ENCODE measurements at places on chromosomes 4 and X.
A peak's percentile ranks its signal among the peaks of the same experiment; 100 is the strongest.

GRCh38 chr4:68390205-68390935 lies 40.5 kb upstream of the YTHDC1 start:
- DNase-seq, result no peak

- no peak for DNase-seq
Observed at GRCh38 chr4:187777954-187778353, 217.6 kb upstream of the ZFP42 start.

DNA sequence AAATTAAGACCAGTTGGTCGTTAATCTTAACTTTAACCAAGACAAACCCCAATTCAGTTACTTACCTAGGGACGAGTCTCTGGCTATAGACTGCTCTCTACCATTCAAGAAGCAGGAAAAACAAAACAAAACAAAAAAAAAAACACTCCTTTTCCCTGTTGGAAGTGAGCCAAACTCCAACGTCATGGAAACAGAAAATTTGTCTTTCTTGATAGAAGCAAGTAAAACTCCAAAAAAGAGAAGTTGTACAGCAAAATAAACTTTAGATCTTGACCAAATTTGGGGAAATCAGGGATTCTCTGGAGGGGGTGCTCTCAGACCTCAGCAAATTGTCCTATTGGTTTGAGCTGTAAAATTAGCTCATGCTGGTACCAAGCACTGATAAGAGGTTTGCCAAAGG lies 3.7 kb downstream of the CNGA1 start:
- DNase-seq, result no peak

DNA sequence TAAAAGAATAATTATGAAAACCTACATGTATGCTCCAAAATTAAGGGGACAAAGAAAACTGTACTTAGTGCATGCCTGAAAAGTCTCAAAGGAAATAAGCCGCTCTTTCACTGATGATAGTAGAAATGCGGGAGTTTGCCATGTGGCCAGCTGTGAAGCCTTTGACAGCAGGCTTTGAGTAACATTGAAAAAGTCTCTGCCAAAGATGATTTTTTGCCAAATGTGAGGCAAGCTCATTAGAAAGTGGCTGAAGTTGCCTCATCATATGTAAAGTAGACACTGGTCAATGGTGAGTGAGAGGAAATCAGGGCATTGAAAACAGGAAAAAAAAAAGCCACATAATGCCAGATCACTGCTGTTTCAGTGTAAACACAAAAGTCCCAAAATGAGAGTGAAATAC lies 2360.1 kb downstream of the PCDH7 start:
- no peak for DNase-seq

GRCh38 chr4:145786261-145786660 lies 106.3 kb downstream of the C4orf51 start:
- DNase-seq, result no peak

- DNase-seq, result no peak
Observed at GRCh38 chr4:177528620-177529019, 86.4 kb upstream of the AGA start.

GRCh38 chrX:132855780-132856341 lies 102.6 kb downstream of the HS6ST2 start:
- DNase-seq, result no peak

DNA sequence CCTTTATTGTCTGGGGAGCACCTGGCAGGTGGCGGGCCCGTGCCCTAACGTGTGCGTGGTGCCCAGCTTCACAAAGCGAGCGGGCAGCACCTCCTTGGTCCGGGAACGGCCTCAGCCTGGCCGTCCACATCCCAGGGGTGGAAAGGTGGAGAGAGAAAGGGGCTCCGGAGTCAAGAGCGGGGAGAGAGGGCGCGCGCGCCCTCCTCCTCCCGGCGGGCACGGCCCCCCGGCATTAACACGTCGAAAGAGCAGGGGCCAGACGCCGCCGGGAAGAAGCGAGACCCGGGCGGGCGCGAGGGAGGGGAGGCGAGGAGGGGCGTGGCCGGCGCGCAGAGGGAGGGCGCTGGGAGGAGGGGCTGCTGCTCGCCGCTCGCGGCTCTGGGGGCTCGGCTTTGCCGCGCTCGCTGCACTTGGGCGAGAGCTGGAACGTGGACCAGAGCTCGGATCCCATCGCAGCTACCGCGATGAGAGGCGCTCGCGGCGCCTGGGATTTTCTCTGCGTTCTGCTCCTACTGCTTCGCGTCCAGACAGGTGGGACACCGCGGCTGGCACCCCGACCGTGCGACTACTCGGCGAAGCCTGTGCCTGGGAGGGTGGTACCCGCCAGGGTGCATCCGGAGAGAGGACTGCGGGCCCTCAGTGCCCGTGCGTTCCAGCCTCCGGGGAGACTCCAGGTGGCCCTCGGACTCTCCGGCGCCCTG lies at the start of gene KIT:
KIT (plus strand) TSS at position 407 of the 701 bp plus-strand sequence; CDS start at position 465, 58 bp downstream.
- DNase-seq, result peak; percentile 8

DNA sequence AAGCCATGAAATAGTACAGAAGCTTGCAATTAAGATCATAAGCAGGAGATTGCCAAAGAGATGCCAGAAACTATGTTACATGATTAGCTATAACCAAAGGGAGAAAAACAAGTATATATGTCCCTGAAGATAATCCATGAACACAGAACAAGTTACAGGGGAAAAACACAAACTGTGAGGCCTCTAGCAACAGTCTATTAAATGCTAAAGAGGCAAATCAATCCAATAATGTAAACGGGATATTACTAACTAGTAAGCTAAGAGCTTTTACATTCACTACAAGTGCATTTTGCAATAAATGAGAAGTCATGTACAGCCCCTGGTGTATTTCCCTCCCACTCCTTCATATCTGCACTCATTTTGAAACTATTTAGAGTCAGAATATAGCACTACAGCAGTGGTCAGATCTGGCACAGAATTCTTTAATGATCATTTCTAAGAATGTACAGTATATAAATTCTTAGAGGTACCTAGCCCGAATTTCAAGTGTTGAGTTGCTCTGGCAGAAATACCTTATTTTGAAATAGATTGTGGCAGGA lies 449.8 kb upstream of the SMIM31 start:
- no peak for DNase-seq

GRCh38 chr4:43776371-43776770 lies 672.2 kb downstream of the KCTD8 start:
- no peak for DNase-seq

DNA sequence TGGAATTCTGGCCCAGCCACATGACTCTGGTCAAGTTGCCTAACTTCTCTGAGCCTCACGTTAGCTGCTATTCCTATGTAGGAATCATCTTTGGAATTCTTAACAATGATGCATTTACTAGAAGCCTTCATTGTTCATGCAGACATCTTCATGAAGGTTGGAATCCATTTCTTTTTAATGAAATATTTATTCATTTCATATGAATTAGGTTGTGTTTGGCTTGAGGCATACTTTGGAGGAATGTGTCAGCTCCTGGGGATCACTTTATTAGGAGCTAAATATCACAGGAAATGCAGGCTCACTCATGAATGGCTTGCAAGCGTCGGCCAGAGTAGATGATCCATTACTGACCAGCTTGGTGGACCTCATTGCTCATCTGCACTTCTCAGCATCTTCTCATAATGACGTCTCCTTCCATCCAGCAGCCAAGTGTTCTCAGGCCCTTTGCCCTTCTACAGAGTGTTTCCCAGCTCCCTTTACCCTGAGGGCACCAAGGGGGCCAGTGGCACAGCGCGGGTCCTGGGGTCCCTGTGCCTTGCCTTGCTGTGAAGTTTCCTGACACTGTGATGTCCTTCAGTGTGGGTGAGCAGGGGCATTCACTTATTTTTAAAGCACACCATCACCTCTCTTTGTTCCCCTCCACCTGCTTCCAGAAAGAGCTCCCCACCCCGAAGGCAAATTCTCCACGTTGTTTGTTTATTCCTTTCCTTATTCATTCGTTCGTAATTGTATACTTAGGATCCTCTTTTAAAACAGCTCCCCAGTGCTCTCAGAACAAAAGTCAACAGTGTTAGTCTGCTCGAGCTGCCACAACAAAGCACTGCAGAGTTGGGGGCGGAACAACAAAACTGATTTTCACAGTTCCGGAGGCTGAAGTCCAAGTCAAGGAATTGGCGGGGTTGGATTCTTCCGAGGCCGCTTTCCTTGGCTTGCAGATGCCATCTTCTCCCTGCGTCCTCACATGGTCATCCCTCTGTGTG lies 106.8 kb downstream of the STK32B start:
- DNase-seq, result no peak

DNA sequence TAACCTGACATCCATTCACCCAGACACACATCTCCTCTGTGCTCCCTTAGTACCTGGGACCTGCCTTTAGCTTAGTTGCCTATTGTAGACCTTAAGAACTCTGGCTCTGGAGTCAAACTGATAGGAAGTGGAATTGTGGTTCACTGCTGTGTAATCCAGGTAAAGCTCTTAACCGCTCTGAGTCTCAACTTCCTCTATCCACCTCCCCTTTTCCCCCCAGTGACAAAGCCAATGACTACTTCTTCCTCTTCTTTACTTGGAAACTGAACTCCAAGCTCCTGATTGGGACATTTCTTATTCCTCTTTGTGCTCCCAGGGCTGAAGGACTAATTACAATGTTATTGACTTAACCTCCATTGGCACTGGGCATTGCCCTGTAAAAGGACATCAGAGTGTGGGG lies 94.1 kb downstream of the DRD5 start:
- DNase-seq, result no peak

GRCh38 chrX:136780763-136781162 lies at the start of gene ARHGEF6:
TSS of gene ARHGEF6 (minus strand) at chrX:136780932. CDS start at chrX:136780882, 50 bp downstream.
- no peak for DNase-seq

DNA sequence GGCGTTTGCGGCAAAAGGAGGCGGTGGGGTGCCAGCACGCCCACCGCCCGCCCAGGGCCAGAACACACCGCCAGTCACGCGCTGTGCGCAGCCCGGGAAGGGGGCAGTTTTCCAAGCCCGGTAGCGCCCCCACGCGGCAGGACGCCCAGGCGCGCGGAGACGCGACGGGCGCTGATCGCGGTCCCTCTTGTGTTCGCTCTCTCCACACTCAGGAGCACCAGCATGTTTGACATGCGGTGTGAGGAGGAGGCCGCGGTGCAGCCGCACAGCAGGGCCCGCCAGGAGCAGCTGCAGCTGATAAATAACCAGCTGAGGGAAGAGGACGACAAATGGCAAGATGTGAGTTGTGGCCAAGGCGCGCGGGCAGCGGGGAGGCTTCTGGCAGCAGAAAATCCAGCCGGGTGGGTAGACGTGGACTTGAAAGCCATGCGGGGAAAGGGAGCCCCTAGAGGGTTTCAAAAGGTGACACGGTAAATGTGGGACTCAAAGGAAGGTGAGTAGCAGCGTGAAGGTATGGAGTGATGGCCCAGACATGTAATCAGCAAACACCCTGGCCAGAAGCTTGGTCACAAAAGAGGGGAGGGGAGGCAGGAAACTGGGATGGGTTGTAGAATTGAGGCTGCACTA lies 104.1 kb downstream of the PHOX2B start:
- DNase-seq, result no peak

GRCh38 chr4:1490654-1491327 lies 84.5 kb upstream of the NKX1-1 start:
- DNase-seq, result no peak
